Activated naive CD8-positive, alpha-beta T cell treated with anti-CD3 and anti-CD28 coated beads, Interleukin-2, amount 10 ng/mL, durations not matched to agents 7 days and 5 days (primary cell): ENCODE measurements at places on chromosomes 3 and 15. TPM values are rescaled to one million over a fixed set of nuclear protein-coding genes. Genes with fewer than 3 reads are reported as not detected.

DNA sequence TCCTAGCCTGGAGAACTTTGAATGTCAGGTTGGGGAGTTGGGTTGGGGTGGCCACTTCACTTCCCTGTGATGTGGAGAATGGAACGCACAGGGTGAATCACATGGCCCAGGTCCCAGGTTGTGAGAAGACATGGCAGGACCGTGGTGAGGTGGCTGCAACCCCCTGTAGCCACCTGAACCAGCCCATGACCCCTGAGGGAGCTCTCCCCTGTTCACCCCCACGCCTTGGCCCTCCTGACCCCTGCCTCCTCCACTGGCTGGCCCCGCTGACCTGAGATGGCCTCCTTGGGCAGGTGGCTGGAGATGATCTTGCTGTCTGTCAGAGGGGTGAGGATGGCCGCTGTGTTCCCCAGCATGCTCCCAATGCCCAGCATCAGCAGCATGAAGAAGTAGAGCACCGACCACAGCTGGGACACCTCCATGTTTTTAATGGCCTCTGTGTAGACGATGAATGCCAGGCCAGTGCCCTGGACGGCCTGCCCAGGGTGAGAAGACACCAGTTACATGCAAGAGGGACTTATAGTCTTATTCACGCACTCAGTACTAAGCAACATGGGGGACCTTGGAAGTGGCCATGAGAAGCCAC, 31.0 kb downstream of the SLC6A20 start:
- peaks cover 38% of the 10 kb centered on the region for H3K27me3 ChIP-seq
- no peak for DNase-seq
- H3K36me3 ChIP-seq = peaks cover 4% of the 10 kb centered on the region
- peaks cover 3% of the 10 kb centered on the region for H3K4me1 ChIP-seq
- no peak overlapping the region for H3K27ac ChIP-seq

DNA sequence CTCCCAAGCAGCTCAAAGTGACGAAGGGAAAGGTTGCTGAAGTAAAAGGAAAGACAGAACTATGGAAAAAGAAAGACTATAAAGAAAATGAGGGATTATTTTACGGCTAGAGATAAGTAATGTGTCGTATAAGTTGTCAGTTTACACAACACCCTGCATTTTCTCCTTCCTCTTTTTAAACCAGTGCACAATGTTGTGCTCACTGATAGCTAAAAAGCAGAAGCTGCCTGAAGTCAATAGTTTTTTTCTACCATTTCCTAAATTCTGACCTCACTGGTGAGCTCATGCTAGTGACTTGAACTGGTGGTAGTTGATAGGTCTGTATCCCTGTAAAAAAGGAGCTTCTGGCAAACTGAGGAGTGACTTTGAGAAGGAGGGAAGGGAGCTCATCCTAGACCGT, 368.6 kb upstream of the GBE1 start:
- H3K27ac ChIP-seq = no peak overlapping the region
- no peaks in the 10 kb centered on the region for H3K36me3 ChIP-seq
- H3K27me3 ChIP-seq = no peaks in the 10 kb centered on the region
- no peaks in the 10 kb centered on the region for H3K4me1 ChIP-seq

DNA sequence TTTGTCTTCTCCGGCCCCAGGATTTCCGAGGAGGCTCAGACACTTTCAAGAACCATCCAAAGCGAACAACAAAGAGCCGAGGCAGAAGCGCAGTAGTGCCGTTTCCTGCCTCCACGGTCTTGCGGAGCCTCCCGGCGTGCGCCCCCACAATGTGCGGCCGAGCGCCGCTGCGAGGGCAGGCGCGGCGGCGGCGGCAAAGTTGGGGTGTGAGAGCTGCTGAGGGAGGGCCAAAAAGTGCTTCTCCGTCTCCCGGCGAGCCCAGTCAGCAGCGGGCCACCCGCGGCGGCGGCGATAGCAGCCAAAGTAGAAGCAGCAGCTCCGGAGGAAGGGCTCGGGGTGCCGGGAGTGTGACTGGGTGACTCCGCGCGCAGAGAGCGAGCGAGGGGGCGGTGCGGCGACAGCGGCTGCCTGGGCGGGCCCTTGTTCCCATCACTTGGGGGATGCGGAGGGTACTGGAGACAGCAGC, 749.1 kb downstream of the ROBO1 start:
- H3K27me3 ChIP-seq = peaks cover 6% of the 10 kb centered on the region
- DNase-seq = peak; percentile 66
- no peak overlapping the region for H3K4me3 ChIP-seq
- no peaks in the 10 kb centered on the region for H3K36me3 ChIP-seq
- peaks cover 10% of the 10 kb centered on the region for H3K4me1 ChIP-seq

DNA sequence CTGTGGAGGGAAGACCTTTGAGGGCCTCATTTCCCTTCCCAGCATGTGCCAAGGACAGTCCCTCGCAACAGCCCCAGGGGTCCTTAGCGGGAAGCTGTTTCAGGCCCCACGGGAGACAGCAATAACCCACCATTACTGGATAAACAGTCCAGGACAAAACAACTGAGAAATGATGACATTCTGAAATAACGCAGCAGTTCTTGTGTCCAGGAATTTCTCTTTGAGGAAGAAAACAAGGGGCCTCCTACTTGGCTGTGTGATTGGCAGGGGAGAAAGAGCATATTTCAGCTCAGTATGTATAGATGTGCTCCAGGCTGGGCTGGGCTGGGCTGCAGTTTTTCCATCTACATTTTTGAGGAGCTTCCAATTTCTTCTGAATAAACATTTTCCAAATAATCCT, 82.2 kb upstream of the THBS1 start:
- H3K4me1 ChIP-seq = peaks cover 6% of the 10 kb centered on the region
- H3K27me3 ChIP-seq = peaks cover 9% of the 10 kb centered on the region
- DNase-seq = no peak

DNA sequence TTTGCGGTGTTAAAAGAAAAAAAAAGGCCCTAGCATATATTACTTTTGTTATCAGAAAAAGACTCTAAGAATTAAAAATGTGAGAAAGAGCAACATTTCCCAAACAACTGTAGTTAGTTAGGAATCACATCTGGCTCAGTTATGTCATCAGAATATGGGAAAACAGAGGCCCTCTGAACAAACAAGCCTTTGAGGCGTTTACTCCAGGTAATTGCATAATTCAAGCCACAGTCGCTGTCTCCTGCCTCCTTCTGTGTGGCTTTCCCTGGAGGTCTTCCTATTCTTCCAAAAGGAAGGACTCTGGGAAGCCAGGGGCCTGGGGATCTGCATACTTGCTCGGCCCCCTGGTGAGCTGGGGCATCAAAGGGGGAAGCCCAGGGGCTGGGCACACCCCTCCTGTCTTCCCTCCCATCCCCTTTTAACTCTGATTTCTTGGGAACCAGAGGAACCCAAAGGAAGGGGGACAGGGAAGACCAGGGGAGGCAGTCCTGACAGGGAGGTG, 3.7 kb upstream of the FAM107A start:
- H3K27ac ChIP-seq = no peak overlapping the region
- H3K27me3 ChIP-seq = peaks cover 32% of the 10 kb centered on the region
- H3K4me1 ChIP-seq = peaks cover 12% of the 10 kb centered on the region
- H3K36me3 ChIP-seq = no peaks in the 10 kb centered on the region
- DNase-seq = no peak

- H3K4me1 ChIP-seq = no peaks in the 10 kb centered on the region
- H3K36me3 ChIP-seq = no peaks in the 10 kb centered on the region
- no peak for DNase-seq
- no peak overlapping the region for H3K4me3 ChIP-seq
Observed at GRCh38 chr3:98994128-98994762, 92.8 kb upstream of the DCBLD2 start.

DNA sequence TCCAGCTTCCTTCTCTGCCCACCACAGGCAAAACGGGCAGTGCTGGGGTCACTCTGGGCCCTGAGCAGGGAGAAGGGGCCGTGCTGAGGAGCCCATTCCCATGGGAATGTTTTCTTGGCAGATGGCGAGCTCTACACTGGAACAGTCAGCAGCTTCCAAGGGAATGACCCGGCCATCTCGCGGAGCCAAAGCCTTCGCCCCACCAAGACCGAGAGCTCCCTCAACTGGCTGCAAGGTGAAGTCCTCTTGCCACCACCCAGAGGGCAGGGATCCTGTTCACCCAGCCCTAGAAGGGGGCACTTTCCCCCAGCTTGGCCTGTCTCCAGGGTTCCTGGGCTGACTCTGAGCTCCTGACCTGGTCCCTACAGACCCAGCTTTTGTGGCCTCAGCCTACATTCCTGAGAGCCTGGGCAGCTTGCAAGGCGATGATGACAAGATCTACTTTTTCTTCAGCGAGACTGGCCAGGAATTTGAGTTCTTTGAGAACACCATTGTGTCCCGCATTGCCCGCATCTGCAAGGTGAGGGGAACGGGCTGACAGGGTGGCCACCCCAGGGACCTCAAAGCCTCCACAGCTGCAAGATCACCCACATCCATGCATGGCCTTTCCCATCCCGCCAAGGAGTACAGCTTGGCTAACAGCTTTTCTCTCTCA, 12.4 kb downstream of the CIB1 start:
- no peaks in the 10 kb centered on the region for H3K36me3 ChIP-seq
- no peak overlapping the region for H3K27ac ChIP-seq
- H3K4me3 ChIP-seq = no peak overlapping the region

- no peaks in the 10 kb centered on the region for H3K27me3 ChIP-seq
- H3K4me1 ChIP-seq = peaks cover 2% of the 10 kb centered on the region
- no peak overlapping the region for H3K4me3 ChIP-seq
Observed at GRCh38 chr3:53089511-53089910, 40.7 kb downstream of the RFT1 start.

DNA sequence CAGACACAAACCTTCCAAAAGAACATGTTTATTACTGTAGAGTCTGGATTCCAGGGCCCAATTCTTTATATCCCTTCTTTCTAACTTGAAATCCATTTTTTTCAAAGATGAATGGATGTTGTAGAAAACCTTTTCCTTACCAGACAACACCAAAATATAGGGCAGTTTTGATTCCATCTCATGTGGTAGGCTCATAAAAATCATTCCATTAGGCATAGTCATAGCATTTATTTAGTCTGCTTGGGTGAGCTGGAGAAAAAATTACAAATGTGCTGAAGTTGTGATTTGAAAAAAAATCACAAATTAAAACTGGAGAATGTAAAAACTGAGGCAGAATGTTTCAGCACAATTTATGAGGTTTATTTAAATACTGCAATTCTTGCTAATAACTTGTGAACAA, 199.3 kb upstream of the TBC1D5 start:
- H3K27ac ChIP-seq = no peak overlapping the region
- no peaks in the 10 kb centered on the region for H3K36me3 ChIP-seq
- H3K27me3 ChIP-seq = peaks cover 8% of the 10 kb centered on the region
- no peak overlapping the region for H3K4me3 ChIP-seq
- DNase-seq = no peak

- H3K4me3 ChIP-seq = no peak overlapping the region
- no peak for DNase-seq
- H3K27me3 ChIP-seq = peaks cover 7% of the 10 kb centered on the region
Observed at GRCh38 chr3:167837466-167837865, 101.9 kb downstream of the SERPINI1 start.

DNA sequence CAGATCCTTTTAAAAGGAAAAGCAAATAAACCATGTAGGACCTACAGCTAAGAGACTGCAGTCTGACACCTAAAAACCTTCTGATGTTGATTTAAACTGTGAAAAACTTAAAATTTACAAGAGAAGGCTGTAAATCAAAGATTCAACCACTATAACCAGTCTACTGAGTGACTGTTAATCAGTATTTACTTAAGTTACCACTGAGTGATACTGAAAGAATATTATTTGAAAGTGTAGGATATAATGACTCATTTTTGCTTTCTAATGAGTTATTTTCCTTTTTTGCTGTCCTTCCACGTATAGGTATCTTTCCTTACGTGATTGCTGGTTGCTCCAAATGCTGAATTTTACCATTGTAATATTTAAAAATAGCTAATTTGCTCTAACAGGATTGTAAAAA, 44.6 kb downstream of the RFX7 start:
- H3K27ac ChIP-seq = no peak overlapping the region
- no peak for DNase-seq
- H3K4me3 ChIP-seq = no peak overlapping the region
- H3K4me1 ChIP-seq = peaks cover 2% of the 10 kb centered on the region
- peaks cover 20% of the 10 kb centered on the region for H3K36me3 ChIP-seq
- H3K27me3 ChIP-seq = no peaks in the 10 kb centered on the region

DNA sequence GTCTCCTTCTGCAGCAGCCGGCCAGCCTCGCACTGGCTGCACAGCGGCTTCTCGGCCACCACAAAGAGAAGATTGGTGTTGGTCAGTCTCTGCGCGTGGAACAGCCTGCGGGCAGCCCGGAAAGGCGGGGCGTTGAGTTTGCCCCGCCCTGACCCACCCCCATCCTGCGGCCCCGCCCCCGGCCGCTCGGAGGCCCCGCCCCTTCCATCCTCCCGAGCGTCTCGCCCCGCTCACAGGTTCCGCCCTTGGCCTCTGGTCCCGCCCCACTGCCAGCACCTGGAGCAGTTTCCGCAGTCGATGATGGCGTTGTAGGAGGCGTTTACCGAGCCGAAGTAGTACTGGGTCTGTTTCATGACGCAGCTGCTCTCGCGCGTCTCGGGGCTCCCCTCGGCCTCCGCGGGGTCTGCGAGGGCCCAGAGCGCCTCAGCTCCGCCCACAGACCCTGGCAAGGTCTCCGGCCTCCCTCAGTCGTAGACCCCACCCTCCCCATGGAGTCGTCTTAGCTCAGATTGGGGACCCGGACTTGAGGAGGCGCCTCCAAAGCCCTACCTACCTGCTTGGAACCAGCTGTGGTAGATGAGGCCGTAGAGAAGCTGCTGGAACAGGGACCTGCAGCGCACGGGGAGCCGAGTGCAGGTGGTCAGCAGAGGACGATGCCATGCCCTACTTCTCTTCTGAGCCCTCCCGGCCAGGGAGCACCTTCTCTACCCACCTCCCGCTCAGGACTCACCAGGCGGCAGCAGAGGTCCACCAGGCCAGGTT, 5.9 kb upstream of the TMEM115 start:
- H3K36me3 ChIP-seq = no peaks in the 10 kb centered on the region
- peak; percentile 93 for DNase-seq
- peak overlapping the region; percentile 86 for H3K27ac ChIP-seq
- peak overlapping the region; percentile 83 for H3K4me3 ChIP-seq

The C15orf62 gene
- 2.4 TPM for total RNA-seq

The ADAMTS7 gene
- not detected for total RNA-seq

The CCDC54 gene
- total RNA-seq = not detected

The UBAP1L gene
- total RNA-seq = 7.2 TPM

The INO80 gene
- total RNA-seq = 18.9 TPM

The FANCD2 gene
- total RNA-seq = 78.8 TPM
